Activated naive CD8-positive, alpha-beta T cell treated with anti-CD3 and anti-CD28 coated beads for 36 hours (primary cell): ENCODE measurements at places on chromosomes 4 and X.

GRCh38 chrX:68429216-68429615 lies 4.1 kb downstream of the OPHN1 start:
- DNase-seq, result no peak

GRCh38 chr4:2092669-2093053 lies 33.5 kb downstream of the NAT8L start:
- DNase-seq, result no peak

DNA sequence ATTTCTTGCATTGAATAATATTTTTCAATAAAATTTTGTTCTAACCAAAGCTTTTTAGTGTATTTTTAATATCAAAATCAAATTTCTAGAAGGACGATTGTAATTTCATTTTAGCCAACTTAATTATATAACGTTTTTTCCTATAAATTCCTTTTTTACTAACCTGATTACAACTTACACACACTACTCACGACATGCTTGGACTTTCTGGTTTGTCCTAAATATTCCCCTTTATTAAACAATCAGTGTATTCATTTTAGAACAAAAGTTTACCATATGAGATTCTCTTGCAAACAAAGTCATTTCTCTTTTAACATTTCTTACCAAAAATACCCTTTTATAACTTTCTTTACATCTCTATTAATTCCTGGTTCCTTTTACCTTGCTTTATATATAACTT lies 173.7 kb downstream of the PWWP3B start:
- no peak for DNase-seq

- no peak for DNase-seq
Measured at GRCh38 chr4:149294601-149295000, 521.0 kb downstream of the IQCM start.

DNA sequence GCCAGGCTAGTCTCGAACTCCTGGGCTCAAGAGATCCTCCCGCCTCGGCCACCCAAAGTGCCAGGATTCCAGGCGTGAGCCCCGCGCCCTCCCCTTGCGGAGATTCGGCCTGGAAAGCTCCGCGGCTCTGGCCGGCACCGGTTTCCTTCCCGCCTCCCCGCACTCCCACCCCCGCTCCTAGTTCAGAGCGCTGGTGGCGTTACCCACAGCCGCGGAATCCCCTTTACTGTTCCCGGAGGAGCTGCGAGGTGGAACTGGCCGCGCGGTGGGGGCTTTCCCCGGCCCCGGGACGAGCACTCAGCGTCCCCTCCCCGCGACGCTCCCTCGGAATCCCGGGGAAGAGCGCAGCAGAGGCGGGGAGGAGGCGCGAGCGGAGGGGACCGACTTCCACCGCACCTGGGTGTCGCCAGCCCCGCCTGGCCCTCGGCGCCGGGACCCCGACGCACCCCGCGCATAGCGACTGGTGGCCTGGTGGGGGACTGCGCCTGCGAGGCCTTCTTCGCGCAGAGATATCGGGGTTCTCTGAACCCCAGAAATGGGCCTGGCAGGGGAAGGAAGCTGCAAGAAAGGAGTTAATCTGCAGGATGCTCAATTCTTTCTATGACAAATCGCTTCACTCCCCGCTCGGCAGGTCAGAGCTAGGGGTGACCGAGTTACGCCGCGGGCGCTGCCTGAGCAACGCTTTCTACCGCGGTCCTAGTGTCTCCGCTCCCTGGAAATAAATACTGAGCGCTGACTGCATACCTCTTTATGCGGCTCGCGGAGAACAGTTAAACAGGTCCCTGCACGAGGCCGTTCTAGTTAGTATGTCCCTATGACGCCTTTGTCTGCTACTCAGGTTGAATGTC lies 14.6 kb upstream of the SLC25A4 start:
- peak; percentile 55 for DNase-seq

DNA sequence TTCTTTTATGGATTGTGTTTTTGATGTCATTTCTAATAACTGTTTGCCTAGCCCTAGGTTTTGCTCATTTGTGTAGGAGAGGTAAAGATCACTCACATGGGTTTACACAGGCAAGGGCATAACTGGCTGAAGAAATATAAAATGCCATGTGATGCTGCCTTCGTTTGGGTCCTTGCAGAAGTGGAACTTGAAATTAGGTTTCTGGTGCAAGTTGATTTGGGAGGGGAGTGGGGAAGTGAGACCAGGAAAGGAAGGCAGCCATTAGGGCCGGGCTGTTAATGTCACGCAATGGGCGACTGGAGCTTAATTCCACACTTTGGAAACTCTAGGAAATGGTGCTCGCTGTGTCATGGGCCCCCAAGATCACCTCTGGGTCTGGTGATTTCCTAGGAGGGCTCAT lies 14.5 kb downstream of the CLCN4 start:
- DNase-seq, result no peak
